ENCODE measurements at places on chromosomes 1 and 21.
A peak's percentile ranks its signal among the peaks of the same experiment; 100 is the strongest.

DNA sequence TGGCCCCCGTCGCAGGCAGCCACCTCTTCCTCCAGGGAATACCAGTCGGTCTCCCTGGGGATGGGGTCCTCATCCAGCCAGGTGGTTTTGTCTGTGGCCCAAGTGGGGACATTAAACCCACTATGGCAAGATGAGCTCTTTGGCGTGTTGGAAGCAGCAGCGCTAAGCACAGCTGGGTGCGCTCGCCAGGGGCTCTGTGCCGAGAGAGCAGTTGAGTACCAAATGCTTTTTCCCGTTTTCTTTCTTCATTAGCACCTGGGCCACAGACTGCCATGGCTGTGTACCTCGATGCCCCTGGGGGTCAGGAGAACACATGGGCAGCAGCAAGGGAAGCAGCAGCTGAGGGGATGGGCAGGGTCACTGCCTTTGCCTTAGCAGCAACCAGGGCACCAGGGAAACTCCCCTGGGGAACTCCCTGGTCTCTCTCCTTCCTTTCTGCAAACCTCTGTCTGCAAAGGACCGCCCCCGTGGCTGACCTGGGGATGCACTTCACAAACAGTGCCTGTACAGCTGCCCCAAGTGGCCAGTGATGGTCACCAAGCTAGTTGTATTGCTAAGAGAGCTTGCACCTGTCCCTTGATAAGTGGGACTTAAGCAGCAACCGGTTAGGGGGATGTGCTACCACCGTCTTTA is 31.1 kb downstream of the EDARADD start:
- peak; percentile 51 for DNase-seq

- DNase-seq, result no peak
These were observed 21.3 kb downstream of the ZNF362 start for GRCh38 chr1:33277488-33278084.

- DNase-seq, result no peak
These were observed 6.3 kb downstream of the HHAT start for GRCh38 chr1:210335001-210335400.

GRCh38 chr1:54884768-54885167 is 2.2 kb downstream of the DHCR24 start:
- no peak for DNase-seq

- no peak for DNase-seq
These were observed 153.5 kb upstream of the COL6A1 start for GRCh38 chr21:45827881-45828579.

GRCh38 chr1:23751815-23752200 is 8.5 kb downstream of the ELOA start:
- no peak for DNase-seq

DNA sequence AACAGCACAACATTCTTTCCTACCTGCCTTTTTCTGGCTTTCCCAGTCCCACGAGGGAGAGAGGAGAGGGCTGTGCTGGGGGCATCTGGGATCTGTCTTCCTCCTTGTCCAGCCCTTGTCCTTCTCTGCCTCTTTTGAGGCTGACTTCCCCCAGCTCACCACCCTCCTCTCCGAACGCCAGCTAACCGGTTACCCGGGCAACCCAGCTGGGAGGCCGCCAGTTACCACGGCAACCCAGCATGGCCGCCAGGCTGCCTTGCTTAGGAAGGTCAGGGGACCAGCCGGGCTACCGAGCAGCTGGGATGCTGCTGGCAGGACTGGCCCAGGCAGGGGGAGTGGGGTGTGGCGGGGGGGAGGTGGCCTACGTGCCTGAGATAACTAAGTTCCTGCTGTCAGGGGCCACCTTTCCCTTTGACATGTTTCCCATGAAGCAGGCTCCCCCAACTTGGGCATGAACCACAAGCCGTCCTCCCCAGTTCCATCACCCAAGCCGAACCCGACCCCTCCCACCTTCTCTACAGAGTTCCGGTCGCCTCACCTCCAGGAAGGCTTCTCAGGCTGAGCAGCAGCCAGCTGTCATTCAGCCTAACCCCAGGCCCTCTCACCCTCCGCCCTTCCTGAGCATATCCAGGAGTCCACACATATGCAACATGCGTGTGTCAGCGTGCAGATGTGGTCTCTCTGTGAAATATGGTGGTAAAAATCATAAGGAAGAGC is 8.7 kb downstream of the PLEKHA6 start:
- no peak for DNase-seq

DNA sequence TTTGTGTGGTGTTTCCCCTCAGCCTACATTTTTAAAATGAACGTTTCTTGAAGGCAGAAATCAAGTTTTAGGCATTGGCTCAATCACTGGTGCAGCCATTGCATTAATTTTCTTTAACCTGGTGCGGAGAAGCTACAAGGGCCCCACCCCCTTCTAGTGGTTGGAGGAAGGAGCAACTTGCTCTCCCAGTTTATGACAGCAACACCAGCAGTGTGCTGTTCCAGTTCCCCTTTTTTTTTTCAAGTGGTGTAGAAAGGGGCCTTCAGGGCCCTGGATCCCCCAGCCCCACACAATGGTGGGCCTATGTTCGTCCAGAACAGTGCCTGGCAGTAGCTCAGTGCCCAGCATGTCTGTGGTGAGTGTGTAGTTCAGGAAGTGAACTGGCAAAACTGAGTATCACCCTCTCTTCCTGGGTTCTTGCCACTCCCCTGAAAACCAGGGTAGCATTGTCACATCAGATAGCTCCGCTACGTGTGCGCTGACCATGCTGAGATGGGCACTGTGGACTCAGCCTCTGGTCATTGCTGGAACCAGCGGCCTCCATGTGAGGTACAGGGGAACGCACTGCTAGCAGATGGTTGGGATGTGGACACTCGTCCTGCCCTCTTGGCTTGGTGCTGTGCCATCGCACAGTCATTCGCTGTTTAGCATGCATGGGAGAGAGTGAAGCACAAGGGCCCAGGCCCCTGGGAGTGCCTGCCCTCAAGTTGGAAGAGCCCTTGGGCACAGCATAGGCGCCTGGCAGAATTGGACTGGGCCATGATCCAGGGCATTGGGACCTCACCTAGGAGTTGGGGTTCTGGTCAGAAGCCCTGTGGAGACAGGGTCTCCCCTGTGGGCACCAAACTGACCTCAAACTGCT is 7.2 kb downstream of the ARF1 start:
- no peak for DNase-seq

- DNase-seq, result no peak
These were observed 203.2 kb downstream of the HIVEP3 start for GRCh38 chr1:41715441-41716095.

DNA sequence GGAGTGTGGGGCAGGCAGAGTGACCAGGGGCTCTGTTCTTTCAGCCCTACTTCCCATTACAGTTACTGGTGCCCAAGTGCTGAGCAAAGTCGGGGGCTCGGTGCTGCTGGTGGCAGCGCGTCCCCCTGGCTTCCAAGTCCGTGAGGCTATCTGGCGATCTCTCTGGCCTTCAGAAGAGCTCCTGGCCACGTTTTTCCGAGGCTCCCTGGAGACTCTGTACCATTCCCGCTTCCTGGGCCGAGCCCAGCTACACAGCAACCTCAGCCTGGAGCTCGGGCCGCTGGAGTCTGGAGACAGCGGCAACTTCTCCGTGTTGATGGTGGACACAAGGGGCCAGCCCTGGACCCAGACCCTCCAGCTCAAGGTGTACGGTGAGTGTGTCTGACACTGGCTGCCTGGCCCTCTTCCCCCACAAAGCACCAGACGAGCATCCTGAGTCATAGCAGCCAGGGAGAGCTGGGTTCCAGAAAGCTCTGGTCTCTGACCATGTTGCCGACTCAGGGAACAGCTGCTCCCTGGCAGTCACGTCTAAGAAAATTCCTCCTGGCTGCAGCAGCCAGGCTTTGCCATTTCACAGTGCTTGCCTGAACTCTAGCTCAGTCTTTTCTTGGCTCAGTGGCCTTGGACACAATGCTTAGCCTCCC is 3.3 kb downstream of the SLAMF8 start:
- DNase-seq, result no peak

- no peak for DNase-seq
These were observed 9.4 kb upstream of the KCNC4 start for GRCh38 chr1:110200666-110201065.

GRCh38 chr1:8525216-8525557 is 207.3 kb downstream of the SLC45A1 start:
- DNase-seq, result no peak

DNA sequence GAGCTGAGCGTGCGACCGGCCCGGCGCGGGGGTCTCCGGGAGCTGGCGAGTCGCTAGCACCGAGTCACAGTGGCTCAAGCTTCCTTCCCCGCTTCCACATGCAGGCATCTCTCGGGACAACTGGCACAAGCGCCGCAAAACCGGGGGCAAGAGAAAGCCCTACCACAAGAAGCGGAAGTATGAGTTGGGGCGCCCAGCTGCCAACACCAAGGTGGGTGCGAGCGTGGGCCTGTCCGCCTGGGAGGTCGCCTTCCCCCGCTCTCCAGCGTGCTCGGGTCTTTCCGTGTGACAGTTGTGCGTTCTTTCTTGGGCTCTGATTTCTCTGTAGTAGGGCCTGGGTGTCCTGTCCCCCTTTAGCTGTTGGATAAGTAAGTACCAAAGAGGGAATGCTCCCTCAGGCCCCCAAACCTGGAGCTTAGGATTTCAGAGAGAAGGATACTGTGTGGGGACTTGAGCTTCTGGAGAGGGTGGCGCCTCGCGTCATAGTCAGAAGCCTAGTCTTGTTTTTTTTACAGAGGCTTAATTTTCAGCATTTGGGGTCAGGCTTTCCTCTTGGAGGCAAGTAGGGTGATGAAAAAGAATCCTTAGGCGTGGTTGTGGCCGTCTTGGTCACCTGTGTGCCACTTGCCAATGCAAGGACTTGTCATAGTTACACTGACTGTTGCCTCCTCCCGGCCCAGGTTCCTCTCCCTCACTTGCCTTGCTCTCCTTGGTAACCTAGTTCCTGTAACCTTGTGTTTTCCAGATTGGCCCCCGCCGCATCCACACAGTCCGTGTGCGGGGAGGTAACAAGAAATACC is 790 bp downstream of the RPS8 start:
- peak; percentile 50 for DNase-seq

DNA sequence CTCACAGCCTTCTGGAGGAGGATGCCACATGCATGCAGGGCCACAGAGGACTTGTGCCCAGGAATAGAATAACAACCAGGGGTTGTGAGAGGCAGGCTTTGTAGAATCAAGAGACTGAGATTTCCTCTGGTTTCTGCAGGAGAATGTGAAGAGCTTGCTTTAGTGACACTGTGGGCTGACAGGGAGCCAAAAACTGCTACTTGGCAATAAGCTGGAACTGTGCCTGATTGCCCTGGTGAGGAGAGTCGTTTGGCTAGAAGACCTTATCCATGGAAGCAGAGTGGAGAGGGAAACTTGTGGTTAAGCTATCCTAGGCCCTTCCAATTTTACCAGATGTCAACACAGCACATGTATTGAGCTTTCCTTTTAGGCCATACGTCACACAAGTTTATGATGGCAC is 902.1 kb downstream of the MRPL39 start:
- DNase-seq, result no peak

GRCh38 chr1:155272466-155273342 is 600 bp downstream of the CLK2 start:
- DNase-seq, result no peak

All from activated CD4-positive, alpha-beta T cell treated with anti-CD3 and anti-CD28 coated beads, Interleukin-2, Interleukin-6, amounts not matched to agents 100 ng/mL and 50 ng/mL, durations not matched to agents 16 hours and 8 hours (primary cell).